ENCODE measurements at places on chromosomes 13 and 19. TPM values are rescaled to one million over a fixed set of nuclear protein-coding genes. Genes with fewer than 3 reads are reported as not detected.

DNA sequence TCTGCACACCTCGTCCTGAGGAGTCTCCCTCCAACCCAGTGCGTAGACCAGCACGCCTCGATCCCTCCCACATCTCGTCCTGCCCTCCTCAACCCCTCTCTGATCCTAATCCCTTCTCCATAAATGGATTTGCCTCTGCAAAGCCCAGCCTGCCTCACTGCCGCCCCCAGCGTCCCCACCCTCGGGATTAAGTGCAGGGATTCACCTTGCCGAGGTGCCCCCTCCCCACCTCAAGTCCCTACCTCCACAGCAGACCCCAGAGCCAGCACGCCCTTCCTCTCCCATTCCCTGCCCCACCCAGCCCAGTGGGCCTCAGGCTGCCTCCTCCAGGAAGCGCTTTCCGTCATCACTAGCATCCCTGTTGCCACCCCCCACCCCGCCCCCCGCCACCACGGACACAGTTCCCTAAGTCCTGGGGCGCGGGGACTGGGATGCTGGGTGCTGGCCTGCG lies 4.0 kb downstream of the KLF16 start:
- DNase-seq, result no peak

DNA sequence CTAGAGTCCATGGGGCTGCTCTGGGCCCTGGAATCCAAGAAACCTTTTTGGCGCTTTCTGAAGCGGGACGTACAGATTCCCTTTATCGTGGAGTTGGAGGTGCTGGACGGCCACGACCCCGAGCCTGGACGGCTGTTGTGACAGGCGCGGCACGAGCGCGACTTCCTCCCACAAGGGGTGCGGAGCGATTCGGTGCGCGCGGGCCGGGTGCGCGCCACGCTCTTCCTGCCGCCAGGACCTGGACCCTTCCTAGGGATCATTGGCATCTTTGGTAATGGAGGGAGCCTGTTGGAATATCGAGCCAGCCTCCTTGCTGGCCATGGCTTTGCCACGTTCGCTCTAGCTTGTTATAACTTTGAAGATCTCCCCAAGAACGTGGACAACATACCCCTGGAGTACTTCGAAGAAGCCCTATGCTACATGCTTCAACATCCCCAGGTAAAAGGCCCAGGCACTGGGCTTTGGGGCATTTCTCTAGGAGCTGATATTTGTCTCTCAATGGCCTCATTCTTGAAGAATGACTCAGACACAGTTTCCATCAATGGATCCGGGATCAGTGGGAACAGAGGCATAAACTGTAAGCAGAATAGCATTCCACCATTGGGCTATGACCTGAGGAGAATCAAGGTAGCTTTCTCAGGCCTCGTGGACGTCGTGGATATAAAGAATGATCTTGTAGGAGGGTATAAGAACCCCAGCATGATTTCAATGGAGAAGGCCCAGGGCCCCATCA lies 3.5 kb upstream of the ZFP82 start:
- peak; percentile 14 for DNase-seq

- no peak for DNase-seq
Observed at GRCh38 chr13:41616151-41616550, 158.8 kb downstream of the RGCC start.

The ERICH4 gene
- not detected for total RNA-seq

DNA sequence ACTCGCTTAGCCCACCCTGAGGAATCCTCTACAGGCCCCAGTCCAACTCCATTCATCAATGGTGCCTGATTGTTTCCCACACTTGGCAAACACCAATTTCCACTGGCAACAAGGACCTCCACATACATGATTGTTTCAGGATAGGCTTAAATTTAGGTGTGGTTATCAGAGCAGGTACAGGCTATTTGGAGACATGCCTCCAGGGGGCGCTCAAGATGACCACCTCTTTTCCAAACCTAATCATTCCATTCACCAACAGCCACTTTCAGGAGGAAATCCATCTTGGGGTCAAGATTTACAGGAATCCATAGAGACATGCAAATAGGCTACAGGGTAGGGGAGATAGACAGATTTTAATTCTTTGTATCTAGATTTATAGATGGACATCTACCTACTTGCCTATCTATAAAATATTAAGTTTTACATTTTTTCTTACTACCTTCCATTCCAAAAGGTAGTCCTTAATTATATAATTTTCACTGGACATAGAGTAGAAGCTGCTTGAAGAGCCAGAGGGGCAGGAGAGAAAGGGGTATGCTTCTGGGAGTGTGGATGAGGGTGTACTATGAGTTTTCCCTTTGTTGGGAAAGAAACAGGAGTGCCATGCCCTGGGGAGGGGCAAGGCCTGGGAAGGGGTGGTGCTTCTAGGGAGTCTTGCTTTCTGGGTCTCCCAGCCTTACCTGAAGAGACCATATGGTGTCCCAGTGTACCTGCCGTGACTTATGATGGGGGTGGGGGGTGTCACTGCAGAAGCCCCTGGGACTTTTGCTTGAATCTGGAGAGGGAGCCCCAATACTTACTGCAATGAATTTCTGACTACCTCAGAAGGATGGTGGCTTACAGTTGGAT lies 14.1 kb upstream of the PCDH8 start:
- no peak for DNase-seq
